ENCODE measurements at places on chromosomes 5 and 9.

GRCh38 chr5:6905423-6905822 is 192.2 kb downstream of the TENT4A start:
- DNase-seq, result no peak

GRCh38 chr9:68653141-68653595 is 51.9 kb upstream of the PIP5K1B start:
- DNase-seq, result no peak

GRCh38 chr5:63247651-63248050 is 669.0 kb downstream of the LRRC70 start:
- no peak for DNase-seq

DNA sequence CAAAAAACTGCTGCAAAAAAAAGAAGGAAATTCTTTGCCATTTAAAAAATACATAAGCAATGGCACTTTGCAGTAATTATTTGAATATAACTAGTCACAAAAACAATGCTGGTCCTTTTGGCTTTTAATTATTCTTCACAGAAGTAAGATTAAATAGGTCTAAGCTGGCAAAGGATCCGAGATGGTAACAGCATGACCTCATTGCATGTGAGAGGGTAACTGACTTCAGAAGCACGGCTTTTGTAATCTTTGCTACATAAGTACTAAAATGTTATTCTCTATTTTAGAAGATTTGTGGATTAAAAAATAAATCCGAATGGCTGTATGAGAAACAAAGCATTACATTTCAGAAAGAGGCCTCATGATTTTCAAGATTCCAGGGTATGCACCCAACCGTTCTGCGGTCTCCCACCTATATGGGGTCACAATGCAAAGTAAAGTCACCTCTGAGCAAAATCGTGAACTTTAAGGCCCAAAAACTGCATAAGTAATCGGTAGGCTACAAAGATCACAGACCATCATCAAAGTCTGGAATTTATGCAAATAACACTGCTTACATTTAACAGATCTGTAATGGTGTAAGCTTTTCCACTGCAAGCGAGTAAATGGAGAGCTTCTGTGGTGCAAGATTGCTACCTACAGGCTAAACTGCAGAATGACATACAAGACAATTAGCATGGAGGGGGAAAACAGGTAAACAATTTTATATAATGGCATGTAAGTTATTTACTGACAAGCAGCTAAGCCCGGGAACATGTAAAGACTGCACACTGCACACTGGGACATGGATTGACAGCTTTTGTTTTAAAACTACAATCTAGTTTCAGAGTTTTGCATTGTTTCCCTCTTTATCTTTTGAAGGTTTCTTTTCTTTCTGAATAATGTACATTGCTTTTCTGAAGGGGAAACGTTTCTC is 231.6 kb downstream of the SLF1 start:
- no peak for DNase-seq

DNA sequence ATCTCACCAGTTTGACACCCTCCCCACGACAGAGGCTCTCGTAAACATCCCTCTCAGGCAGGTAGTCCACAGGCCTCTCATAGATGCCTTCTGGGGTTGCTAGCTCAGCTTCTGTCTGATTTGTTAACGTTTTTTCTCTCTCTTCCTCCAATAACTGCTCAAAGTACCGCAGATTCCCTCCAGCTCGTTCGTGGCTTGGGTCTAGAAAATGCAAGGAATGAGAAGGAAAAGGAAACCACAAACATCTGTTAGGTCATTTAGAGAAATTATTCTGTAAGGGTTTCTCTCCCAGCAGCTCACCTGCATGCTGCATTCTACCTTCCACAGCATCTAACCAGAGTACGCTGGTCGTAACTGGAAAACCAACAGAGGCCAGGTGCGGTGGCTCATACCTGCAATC is 18.5 kb downstream of the P4HA2 start:
- DNase-seq, result no peak

DNA sequence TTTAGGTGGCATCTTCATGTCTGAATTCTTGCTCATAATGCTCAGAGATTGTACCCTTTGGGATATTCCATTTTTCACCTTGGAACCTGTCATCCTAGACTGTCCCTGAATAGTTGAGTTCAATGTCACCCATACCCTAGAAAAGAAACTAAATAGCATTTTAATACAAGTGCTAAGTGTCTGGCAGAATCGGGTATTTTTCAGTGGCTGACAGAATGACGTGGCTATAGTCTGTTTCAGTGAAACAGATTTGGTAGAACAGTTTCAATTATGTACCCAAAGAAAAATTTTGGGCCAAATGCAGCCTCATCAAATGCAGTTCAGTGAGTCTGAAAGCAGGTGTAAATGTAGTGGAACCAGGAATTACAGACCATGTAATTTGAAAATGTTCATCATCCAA is 1041.2 kb downstream of the DTWD2 start:
- no peak for DNase-seq

DNA sequence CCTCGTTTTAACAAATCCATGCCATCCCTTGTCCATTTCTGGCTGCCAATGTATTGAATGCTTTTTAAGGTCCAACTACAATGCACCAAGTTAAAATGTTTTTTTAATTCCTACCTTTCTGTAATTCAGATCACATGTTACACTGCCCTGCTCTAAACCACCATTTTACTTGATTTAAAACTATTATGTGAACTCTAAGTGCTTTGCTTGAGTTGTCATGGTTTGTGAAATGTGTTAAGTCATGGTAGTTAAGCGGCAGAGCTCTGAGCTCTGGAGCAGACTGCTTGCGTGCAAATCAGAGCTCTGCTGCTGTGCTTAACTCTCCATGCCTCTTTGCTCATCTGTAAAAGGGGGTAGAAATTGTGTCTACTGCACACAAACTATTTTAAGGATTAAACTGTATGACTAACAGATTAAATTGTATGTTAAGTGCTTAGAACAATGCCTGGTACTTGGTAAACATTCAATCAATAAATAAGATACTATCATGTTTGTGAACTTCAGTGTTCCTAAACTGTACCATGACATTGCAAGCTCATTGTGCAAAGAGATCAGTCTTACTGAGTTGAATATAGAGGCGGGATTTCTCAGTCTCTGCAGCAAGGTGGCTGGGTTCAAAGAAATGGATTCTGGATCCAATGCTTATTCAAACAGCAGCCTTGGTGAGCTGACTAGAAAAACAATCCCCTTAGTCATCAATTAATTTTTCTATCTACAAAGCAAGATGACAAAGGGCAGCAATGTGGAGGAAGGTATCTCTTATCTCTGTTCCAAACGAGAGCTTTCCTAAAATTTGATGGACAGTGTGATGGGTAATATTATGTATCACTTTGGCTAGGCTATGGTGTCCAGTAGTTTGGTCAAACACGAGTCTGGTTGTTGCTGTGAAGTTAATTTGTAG is 16.1 kb upstream of the CMBL start:
- no peak for DNase-seq

DNA sequence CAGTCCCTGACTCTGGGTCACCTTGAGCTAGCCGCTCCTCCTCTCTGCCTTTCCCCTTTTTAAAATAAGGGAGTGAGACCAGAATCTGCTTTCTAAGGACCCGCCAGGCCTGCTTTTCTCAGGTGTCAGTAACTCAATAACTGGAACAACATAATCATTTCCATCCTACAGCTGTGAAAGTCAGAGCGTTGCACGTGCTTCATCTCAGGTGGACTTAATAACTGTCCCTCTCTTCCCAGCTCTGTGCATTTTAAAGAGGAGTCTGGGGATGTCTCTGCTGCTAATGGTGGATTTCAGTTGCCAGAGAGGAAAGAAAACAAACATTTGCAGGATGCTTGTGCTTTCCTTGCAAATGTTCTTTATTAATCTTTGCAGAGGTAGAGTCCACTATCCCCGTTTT is 93.7 kb downstream of the PCDH1 start:
- DNase-seq, result no peak

DNA sequence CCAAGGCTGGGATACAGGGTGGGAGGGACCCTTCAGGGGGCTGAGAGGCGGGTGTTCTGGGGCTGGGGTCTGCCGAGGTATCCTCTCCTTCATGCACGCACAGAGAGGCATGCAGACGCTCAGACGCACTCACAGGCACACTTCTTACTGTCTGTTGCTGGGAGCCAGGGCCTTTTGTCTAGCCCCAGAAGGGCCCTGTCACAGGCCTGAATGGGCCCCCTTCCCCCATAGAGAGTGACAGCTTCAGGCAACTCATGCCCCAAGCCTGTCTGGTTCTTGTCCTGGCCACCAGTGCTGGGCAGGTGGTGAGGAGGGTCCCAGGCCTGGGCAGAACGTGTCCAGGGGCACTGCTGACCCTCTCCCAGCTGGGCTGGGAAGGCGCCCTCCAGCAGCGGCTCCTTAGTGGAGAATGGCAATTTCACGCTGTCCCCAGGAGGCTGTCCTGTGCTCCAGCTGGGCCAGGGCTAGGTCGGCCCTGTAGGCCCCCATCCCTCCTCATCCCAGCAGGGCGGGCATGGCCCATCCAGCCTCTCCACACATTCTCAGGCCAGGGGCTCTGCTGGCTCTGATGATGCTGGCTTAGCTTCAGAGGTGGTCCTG is 45.3 kb downstream of the LMX1B start:
- DNase-seq, result no peak

GRCh38 chr5:154829181-154829588 is 21.2 kb downstream of the FAXDC2 start:
- DNase-seq, result no peak

DNA sequence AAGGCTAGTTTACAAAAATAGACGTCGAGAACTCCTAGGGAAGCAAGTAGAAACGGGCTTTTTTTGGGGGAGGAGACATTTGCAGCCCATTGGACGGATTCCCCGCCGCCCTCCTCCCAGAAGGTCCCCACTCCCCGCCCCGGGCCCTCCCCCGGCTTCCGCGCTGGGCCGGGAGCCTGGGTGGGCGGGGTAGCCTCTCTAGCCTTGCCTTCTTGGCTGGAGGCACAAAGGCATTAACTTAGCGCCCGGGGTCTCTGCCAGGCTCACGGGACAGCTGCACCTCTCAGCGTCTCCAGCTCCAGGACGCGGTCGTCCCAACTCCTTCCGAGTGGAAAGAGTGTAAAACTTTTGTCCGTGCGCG is at the start of gene DMRTA1:
DMRTA1 (plus strand) TSS at position 236 of the 361 bp plus-strand sequence. CDS start 242 bp downstream, outside the sequence.
- no peak for DNase-seq

GRCh38 chr9:21415493-21416267 is 6.8 kb downstream of the IFNA8 start:
- no peak for DNase-seq

GRCh38 chr9:89079391-89079790 is 88.1 kb downstream of the S1PR3 start:
- DNase-seq, result no peak

- DNase-seq, result peak; percentile 87
Observed at GRCh38 chr9:133347985-133348717, at the start of the genes MED22 and RPL7A. Gene MED22 (minus strand): TSS chr9:133348131. CDS start chr9:133346662, 1,469 bp downstream. Gene RPL7A (plus strand): TSS chr9:133348218. CDS start chr9:133348244, 26 bp downstream.

GRCh38 chr5:69024241-69024651 is 69.6 kb upstream of the SLC30A5 start:
- no peak for DNase-seq

DNA sequence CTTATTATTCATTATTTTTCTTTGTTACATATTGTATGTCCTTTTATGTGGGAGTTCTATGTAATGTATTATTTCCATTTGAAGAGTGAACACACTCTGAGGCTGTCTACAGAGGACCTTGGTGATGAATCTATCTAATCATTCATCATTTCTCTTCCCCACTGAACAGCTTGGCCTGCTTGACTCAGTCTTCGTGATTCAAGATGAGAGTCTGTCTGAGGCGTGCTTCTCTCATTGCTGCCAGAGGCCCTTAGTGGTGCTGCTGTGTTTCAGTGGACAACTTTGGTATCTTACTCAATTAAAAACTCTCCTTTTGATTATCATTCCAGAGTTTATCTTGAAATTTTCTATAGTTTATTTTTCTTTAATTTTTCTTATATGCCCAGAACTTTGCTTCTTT is 318.1 kb upstream of the DAB2 start:
- no peak for DNase-seq

GRCh38 chr5:171410181-171410580 is 9.3 kb upstream of the FGF18 start:
- no peak for DNase-seq

- no peak for DNase-seq
Observed at GRCh38 chr9:107105784-107106183, 177.3 kb upstream of the RAD23B start.

- DNase-seq, result no peak
Observed at GRCh38 chr5:167731951-167732350, 559.5 kb upstream of the WWC1 start.

- no peak for DNase-seq
Observed at GRCh38 chr5:137636830-137637714, 98.8 kb downstream of the KLHL3 start.

- no peak for DNase-seq
Observed at GRCh38 chr5:143682246-143682905, 129.6 kb upstream of the HMHB1 start.

GRCh38 chr5:174311121-174311520 is 265.6 kb downstream of the NSG2 start:
- no peak for DNase-seq

DNA sequence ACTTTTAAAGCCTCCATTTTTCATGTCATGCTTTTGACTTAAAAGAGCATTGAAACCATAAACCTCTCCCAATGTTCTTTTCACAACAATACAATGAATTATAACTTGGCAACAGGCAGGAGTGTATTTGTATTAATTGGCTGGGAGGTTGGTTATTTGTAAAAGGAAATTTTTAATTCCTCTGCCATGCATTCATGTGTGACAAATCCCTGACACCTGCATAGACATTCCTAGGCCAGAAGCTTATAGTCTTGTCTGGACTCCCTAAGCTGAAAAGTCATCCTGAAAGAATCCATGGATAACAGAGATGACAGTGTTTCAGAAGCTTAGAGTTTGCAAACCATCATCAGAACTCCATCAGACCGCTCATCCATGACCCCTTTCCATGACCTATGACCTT is 76.3 kb upstream of the PTGER4 start:
- no peak for DNase-seq

DNA sequence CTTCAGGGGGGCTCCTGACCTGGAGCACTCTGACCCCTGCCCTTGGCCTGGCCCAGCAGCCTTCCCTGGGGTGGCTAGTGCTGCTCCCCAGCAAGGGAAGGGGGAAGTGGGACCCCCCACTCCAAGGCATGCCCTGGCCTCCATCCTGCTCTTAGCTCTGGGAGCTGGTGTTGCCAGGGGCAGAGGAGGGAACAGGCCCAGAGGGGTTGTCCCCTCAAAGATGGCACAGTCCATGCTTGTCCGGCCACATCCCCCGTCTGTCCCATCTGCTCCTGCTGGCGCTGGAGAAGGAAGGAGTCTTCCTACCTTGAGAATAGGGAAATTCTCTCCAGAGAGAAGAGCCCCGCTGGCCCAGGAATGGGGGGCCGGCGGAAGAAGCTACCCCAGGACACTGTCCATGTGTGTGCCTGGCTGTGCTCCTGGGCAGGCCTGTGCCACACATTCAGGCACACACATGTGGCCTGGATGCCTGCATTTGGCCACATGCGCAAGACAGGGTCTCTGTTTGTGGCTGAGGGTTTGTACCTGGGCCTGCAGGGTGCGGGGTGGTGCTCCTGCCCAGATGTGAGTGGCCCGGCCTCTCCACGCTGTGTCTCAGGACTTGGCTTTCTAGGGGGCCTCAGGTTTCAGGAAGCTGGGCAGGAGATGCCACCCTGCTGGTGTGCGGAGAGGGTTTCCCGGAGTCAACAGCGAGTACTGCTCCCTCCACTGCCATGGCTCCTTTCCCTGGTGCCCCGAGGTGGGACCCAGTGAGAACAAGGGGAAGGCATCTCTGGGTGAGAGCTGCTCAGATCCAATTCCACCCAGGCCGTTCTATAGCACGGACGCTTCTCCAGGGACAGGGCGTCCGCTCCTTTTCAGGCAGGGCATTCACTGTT is 247.1 kb downstream of the PBX3 start:
- no peak for DNase-seq
